ENCODE measurements at places on chromosomes 12 and 14. TPM values are rescaled to one million over a fixed set of nuclear protein-coding genes. Genes with fewer than 3 reads are reported as not detected.

The KRT1 gene
- 4.1 TPM for total RNA-seq

The GLIPR1L2 gene
- 2.9 TPM for total RNA-seq

The TBC1D30 gene
- total RNA-seq: 14.7 TPM

The MAP1LC3B2 gene
- 7.7 TPM for total RNA-seq

- DNase-seq: no peak
These were observed 95.0 kb upstream of the OTX2 start for GRCh38 chr14:56905282-56905681.

GRCh38 chr14:65115615-65116014 is 13.3 kb upstream of the MAX start:
- no peak for DNase-seq

DNA sequence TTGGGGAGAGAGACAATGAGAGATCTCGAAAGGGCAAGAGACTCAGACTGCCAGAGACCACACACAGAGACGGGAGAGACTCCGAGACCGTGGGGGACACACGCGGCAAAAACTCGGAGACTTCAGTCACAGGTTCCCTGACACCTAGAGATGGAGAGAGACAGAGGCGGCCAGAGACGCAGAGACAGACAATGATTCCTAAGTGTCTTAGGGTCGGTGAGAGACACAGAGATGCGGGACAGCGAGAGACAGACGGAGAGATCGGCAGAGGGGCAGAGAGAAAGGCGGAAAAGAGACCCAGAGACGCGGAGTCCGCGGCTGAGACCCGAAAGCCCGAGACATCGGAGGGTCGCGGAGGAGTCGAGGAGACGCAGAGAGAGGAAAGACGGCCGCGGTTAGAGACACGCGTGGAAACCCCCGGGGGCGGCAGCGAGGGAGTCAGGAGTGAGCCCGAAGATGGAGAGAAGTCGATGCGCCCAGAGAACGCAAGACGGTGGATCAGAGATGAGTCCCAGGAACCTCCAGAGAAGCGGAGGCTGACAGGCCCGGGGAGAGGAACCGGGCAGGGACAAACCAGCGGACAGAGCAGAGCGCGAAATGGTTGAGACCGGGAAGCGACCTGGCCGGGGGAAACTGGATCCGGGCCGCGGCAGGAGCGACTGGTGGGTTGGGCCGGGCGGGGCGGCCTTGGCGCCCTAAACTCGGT is 7.8 kb downstream of the LHX5 start:
- no peak for DNase-seq

- DNase-seq: peak; percentile 68
These were observed 16.6 kb downstream of the SSH1 start for GRCh38 chr12:108840605-108841332.

GRCh38 chr14:100862793-100863192 is 36.9 kb downstream of the MEG3 start:
- no peak for DNase-seq

- DNase-seq: no peak
These were observed 36.6 kb downstream of the TC2N start for GRCh38 chr14:91830777-91831176.

DNA sequence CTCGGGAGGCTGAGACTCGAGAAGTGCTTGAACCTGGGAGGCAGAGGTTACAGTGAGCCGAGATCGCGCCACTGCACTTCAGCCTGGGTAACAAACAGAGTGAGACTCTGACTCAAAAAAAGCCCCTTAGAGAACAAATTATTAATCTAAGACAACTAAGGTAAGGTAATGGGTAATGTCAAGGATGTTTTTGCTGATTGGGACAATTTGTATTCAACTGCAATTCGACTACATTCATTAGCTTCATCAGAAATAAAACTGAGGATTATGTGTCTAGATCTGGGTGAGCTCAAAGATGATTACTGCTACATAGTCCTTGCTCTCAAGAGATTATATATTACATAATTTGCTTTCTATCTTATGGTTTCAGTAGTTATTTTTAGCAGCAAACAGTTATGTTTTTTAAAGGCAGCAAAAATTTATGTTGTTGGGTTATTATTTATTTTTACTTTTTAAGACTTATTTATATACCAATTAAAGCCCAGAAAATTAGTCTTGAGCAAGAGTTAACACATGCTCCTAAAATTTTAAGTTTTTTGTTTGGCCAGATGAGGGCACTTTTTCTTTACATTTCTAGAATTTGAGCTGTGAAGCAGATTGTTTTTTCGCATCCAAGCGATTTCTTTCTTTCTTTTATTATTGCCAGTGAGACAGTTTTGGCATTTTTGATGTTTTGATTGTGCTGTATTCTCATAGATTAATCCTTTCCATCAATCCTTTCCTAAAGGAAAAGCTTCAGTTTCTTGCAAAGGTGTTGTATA is 52.3 kb downstream of the PLEKHA5 start:
- DNase-seq: peak; percentile 19

- no peak for DNase-seq
These were observed 12.9 kb downstream of the FSCB start for GRCh38 chr14:44494137-44494536.

DNA sequence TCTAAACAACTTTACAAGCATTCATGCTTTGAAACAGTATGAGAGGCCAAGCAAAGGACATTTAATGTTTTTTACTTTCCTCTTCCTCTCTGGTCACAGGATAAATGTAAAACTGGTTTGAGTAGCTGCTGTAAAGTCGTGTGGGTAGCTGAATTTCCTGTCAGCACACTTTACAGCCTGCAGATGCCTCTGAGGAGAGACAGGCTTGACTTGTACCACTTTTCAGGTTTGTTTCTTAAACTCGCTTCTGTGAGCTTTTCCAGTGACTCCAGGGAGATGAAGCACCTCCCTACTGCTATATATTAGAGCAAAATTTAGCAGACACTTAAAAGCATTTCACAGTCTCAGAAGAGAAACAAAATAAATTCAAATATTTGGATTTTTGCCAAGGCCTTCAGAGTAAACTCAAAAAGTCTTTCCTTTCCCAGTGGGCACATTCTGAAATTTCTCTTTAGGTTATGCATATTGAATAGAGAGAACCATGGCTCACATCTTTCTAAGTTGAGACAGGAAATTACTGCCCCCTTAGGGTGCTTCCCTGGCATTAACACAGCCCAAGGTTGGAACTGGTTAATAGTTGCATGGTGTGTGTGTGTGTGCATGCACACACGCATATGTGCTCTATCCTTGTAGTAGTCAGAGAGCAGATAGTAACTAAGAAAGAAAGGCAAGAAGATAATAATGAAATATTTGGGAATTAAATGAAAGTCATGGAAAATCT is 557.3 kb upstream of the MIS18BP1 start:
- peak; percentile 84 for DNase-seq

DNA sequence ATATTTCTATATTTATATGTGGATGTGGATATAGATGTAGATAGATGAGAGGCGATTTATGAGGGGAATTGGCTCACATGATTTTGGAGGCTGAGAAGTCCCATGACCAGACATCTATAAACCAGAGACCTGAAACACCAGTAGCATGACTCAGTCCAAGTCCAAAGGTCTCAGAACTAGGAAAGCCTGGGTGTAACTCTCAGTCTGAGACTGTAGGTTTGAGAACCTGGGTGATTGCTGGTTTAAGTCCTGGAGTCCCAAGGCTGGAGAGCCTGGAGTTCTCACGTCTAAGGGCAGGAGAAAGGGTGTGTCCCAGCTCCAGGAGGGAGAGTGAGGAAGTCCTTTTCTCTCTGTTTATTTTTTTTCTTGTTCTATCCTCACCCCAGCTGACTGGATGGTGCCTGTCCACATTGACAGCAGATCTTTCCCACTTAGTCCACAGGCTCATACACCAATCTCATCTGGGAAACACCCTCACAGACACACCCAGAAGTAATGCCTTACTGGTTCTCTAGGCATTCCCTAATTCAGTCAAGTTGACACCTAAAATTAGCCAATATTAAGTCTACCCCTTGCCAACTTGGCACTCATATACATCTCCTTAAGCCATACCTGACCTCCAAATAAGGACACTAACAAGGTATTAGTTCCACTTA is 45.4 kb downstream of the EMP1 start:
- no peak for DNase-seq

DNA sequence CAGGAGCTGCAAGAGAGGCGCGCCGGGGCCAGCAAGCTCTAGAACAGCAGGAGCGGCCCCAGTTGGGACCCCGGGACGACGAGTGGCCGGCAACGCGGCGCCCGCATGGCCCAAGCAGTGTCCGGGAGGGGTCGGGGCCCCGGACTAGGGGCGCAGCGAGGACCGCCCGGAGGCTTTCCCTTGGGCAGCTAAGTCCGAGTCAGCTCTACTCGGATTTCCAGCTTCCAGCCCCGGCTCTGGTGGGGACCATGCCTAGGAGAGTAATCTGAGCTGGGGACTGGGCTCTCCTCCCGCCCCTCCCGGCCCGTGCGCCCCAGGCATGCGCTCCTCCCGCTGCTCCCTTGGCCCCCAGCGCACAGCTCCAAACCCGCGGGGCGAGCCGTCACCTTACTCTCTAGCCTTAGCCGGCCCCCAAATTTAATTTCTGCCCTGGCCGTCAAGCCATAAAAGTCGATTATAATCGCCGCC is 41.6 kb upstream of the CAPRIN2 start:
- DNase-seq: peak; percentile 18

DNA sequence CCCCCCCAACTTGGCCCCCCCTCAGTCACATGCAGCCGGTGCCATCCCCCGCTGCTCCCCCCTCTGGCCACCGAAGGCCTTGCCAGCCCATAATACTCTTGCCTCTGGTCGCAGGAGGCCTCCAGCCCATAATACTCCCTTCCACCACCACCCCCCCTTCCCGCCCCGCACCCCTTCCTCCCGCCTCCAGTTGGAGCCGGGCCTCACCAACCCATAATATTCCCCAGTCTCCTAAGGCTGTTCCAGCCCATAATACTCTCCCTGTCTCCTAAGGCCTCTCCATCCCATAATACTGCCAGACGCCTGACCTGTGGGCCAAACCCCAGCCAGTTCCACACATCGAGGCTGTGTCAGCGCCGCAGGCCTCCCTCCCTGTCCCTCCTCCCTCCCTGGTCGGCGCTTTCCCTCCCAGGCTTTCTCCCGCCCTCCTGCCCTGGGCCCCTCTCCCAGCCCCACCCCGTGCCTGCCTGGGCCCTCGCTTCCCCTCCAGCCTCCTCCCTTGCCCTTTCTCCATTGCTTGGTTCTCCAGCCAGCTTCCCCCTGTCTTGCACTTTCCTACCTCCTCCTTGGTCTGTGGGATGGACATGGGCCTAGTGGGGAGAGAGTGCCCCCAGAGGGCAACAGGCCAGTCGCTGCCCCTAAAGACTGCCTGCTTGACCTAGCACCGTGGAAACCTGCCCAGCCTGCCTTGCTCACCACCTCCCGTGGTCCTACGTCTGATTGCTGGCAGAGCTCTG is 6.8 kb upstream of the CHD4 start:
- DNase-seq: peak; percentile 100

DNA sequence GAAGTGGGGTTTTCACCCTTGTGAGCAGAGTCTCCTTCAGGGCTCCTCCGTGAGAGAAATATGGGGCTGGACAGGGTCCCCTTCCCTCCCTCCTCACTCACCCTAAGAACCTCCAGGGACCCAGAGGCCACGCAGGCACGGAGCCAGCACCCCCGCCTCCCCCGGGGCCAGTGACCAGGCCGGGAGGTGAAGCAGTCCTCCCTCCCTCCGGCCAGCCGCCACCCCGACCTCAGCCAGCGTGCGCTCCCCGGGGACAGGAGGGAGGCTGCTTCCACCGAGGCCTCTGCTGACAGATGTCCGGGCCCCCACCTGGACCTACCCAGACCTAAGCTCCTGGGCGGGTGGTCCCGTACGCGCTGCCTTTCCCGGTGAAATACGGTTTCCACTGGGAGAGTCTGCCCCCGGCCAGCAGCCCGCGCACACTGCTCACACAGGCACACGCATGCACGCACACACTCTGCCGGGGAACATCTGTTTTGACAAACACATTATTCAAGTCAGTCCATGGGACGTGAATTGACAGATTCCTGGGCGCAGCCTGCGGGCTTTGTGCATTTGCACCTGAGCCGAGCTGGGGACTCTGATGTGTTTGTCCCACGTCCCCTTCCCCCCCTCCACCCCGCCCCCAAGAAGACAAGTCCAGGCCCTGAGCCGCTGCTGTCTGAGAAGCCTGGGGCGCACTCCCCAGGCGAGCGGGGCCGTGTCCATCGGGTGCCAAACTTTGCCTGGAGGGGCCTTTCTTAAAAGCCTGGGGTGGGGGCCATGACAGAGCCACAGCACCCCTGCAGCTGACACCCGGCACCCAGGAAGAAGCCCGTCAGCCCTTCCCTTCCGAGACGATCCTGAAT is 725 bp downstream of the RIMBP2 start:
- DNase-seq: peak; percentile 31
